Osteoblast (primary cell): ENCODE measurements at places on chromosomes 3 and 15.

DNA sequence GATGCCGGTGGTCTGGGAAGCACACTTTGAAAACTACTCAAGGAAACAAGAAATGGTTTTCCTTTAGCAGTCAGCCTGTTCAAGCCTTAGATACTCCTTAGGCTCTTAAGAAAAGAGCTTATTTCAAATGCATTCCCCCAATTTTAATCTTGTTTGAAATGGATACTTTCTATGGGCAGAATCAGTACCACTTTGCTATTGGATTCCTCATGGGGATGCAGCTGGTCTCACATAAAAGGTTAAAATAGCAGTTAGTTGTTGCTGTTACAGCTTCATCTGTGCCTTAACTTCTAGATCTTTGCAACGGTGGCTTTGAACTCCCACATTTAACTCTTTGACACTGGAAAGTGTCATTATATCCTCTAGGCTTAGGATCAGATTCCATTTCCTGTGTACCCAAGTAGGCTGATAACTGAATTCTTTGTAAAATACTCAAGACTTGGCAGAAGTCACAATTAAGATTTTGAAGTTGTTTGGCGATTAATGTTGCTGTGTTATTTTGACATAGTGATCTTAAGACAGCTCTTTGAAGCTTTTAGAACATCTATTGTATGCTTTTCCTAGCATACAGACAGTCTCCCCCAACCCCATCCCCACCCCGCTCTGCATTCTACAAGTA lies 2.2 kb downstream of the THBS1 start:
- DNase-seq: peak; percentile 17

DNA sequence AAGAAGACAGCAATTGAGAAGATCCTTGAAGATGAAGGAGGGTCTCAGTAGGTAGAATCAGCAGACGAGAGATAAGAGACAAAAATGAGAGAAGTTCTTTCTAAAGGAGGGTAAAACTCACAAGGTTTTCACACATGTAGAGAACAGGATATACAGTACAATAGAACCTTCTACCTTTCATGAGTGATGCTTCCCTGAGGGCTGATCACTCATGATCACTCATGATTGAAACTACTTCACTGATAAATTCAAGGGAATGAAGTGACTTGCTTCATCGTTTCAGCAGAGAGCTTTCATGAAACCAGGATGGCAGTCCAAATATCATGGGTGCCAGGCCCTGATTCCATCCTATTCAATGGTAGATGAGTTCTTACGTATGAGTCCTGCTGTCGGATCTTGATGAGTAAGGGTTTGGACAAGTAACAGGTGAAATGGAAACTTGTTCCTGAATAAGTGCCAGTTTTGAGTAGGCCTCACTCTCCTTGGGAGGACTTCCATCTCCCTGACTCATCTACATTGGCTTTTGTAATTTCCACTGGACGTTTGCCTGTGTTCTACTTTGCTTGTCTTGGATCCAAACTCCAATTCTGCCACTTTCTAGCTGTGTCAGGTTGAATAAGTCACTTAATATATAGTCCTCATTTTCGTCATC lies 9.6 kb upstream of the CLDN16 start:
- no peak for DNase-seq

DNA sequence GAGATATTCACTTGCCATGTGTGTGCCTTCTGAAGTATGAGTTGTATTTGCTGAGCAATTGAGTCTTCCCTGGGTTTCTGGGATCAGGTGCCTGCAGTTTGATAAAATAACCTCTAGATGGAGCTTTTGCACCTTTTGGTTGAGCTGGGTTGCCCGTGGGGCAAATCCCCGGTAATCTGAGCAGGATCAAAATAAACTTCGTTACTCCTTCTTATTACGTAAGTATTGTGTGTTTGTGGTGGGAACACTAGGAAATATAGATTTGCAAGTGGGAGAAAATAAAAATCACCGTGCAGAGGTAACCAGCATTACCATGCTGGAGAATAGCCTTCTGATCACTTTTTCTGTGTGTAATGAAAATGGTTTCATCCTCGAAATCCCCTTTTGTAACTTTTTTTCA lies 277.4 kb upstream of the NR2E3 start:
- DNase-seq: no peak

DNA sequence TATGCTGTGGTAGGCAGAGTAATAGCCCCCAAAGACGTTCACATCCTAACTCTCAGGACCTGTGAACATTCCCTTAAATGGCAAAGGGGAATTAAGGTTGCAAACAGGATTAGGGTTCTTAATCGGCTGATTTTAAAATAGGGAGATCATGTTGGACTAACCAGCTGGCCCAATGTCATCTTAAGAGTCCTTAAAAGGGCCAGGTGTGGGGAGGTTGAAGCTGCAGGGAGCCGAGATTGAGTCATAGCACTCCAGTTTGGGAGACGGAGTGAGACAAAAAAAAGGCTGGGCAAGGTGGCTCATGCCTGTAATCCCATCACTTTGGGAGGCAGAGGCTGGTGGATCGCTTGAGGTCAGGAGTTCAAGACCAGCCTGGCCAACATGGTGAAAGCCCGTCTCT lies 1.6 kb upstream of the FLNB start:
- no peak for DNase-seq

DNA sequence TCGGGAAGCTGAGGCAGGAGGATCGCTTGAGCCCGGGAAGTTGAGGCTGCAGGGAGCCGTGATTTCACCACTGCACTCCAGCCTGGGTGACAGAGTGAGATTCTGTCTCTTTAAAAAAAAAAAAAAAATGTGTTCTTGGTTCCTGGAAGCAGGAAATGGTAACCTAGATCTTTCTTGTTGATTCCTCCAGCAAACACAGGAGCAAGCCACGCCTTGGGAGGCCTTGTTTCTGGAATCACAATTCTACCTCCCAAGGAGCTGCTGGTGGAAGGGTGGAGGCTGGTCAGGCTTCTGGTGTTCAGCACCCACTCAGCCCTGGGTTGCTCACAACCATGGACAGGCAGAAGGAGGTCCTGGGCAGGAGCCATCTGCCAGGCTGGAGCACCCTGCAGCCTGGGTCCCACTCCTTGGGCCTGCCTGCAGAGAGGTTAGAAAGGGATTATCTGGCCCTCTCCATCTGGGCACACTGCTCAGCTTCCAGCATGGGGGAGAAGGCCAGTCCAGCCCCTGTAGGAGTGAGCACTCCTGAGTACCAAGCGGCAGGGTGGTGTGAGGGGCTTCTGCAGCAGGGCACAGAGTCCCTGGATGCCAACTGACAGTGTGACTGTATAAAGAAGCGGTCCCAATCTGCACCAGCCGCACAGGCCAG lies 65.6 kb downstream of the ABTB1 start:
- DNase-seq: no peak

DNA sequence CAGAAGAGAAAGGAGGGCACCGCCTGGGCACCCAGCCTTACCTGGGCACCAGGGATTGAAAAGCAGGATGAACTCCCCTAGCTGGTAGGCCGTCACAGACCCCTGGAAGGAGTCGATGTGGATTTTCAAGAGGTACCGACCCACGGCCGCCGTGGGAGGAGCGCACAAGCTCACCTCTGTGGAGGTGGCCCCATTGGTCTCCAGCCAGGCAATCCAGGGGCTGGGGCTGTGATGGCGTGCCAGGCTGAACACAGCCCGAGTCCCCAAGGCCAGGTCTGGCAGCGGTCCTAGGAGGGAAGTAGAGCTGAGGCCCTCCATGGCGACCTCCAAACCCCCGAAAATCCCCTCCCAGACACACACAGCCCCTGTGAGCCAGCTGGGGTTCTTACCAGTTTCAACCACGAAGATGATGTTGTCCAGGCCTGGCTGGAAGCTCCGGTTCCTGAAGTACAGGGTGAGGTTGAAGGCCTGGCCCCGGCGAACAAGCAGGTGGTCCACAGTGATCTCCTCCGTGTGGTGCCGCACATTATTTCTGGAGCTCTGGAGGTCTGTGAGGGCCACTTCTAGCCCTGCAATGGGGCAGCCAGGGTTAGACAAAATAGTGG lies 6.6 kb downstream of the TGM5 start:
- DNase-seq: no peak

GRCh38 chr15:61227269-61227949 lies 1.7 kb downstream of the RORA start:
- DNase-seq: peak; percentile 96

DNA sequence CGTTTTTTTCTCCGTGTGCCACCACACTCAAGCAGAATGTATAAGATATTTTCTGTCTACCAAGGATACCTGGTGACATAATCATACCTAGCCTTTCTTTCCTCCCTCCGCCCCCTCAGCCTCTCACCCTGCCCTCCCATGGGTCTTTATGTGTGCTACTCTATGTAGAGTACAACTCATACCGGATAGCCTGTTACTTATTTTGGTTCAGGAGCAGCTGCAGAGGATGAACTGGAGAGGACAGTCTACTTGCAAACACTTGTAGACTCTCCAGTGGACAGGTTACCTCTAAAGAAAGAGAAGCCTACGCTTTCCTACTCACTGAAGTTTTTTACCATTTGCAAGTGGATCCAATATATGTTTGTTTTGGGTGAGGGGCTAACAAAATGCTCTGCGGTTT lies 345.9 kb upstream of the TPRG1 start:
- no peak for DNase-seq

DNA sequence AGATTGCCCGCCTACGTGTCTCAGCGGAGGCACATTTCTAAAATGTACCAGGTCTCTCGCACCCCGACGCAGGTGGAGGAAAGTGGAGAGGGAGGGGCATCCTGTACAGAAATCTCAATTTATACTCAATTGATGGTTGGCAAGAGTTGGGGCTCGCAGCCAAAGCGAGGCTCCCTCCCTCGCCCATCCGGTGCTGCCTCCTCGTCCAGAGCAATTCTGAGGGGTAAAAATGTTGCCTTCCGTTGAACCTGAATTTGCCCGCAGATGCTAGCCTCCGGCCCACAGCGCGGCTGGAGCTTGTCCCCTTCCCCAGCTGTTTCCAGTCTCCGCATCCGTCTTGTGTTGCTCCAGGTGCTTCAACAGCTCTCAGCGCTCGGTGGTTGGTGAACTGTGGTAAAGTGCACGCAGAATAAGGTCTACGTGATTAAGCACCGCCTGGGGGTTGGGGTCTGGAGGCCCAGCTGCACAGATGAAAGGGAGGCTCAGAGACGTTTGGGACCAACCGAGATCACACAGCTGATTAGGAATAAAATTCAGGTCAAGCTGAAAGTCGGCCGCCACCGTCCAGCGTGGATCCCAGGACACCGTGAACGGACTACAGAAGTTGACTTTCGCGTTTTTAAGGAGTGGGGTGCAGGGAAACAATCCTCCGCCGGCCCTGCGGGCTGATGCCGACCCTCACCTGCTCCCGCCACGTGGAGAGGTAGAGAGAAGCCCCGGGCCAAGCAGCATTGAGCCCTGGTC lies 846 bp upstream of the POLG start:
- DNase-seq: peak; percentile 22

DNA sequence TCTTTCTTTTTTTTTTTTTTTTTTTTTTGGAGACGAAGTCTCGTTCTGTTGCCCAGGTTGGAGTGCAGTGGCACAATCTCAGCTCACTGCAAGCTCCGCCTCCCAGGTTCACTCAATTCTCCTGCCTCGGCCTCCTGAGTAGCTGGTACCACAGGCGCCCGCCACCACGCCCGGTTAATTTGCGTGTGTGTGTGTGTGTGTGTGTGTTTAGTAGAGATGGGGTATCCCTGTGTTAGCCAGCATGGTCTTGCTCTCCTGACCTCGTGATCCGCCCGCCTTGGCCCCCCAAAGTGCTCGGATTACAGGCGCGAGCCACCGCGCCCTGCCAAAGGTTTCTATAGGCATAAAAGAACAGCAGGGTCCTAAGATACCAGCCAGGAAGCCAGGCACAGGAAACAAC lies 261.0 kb upstream of the CCDC54 start:
- DNase-seq: no peak

- no peak for DNase-seq
Observed at GRCh38 chr3:148951599-148952361, 39.6 kb upstream of the GYG1 start.

- DNase-seq: no peak
Observed at GRCh38 chr15:97929456-97930229, 30.9 kb upstream of the ARRDC4 start.

GRCh38 chr3:41997702-41998550 lies 36.0 kb upstream of the ULK4 start:
- peak; percentile 61 for DNase-seq

- DNase-seq: no peak
Observed at GRCh38 chr3:52370531-52370930, 54.4 kb downstream of the DNAH1 start.

DNA sequence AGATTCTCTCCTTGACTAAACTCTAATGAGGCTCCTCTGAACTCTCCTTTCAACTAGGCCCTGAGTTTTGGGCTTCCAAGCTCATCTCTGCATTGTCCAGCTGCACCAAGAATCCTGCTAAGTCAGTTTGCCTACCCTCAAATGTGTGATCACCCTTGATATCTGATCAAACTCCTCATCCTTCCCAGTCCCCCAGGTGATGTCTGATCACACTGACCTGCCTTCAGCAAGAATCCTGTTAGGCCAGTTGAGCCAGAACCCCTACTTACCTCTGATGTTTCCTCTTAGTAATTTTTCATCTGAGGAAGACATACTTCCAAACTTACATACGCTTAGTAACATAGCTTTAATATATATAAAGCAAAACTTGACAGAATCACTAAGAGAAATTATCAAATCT lies 28.8 kb downstream of the SUMF1 start:
- no peak for DNase-seq

DNA sequence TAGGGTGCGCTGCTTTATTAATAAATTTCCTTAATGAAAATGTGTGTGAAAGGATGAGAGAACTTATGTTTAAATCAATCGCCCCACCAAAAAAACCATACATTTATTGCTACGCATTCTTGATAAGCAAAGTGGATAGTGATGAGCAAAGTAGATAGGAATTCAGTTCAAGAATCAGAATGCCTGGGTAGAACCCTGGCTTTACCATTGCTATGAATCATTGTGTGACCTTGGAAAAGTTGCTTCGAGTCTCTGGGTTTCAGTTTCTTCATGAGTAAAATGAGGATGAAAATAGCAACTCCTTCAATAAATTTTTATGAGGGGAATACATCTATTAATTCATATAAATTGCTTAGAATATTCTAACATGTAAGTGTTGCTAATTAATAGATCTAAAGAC lies 2.6 kb upstream of the ALCAM start:
- no peak for DNase-seq

GRCh38 chr3:78847603-78848002 lies 920.2 kb downstream of the ROBO1 start:
- no peak for DNase-seq

- DNase-seq: peak; percentile 35
Observed at GRCh38 chr15:22955544-22956119, 24.5 kb downstream of the CYFIP1 start.

DNA sequence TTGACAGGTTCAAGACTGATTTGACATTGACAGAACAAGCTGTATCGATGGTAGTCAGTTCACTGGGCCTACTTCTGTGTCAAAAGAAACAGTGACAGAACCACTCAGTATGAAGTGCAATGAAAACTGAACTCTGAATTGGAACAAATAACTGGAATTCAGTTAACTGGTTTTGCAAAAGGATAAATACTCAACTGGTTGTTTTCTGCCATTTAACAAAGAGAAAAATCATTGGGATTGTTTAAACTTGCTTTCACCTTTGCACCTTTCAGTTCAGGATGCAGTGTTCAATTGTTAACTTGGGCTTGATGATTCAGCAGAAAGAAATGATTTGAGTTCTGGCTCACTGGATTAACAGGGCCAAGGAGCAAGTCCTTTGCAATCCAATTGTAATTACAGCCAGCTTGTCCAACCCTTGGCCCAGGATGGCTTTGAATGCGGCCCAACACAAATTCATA lies 4.9 kb downstream of the BTD start:
- peak; percentile 60 for DNase-seq
